GM04503 (cell line): ENCODE measurements at places on chromosomes 2 and 18.

DNA sequence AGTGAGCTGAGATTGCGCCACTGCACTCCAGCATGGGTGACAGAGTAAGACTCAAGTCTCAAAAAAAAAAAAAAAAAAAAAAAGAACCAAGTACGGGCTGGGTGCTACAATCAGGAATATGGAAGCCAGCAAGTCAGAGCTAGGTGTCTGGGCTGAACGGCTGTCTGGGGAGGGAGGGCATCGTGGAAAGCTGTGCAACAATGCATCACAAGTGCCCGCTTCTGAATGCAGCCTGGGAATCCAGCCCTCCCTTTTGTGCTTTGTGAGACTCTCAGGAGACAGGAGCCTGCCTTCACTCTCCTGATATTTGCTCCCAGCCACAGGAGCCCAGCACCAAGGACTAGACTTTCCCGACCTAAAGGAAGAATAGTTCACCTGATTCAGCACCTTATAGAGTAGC is 124.9 kb upstream of the SMAD2 start:
- DNase-seq = no peak

DNA sequence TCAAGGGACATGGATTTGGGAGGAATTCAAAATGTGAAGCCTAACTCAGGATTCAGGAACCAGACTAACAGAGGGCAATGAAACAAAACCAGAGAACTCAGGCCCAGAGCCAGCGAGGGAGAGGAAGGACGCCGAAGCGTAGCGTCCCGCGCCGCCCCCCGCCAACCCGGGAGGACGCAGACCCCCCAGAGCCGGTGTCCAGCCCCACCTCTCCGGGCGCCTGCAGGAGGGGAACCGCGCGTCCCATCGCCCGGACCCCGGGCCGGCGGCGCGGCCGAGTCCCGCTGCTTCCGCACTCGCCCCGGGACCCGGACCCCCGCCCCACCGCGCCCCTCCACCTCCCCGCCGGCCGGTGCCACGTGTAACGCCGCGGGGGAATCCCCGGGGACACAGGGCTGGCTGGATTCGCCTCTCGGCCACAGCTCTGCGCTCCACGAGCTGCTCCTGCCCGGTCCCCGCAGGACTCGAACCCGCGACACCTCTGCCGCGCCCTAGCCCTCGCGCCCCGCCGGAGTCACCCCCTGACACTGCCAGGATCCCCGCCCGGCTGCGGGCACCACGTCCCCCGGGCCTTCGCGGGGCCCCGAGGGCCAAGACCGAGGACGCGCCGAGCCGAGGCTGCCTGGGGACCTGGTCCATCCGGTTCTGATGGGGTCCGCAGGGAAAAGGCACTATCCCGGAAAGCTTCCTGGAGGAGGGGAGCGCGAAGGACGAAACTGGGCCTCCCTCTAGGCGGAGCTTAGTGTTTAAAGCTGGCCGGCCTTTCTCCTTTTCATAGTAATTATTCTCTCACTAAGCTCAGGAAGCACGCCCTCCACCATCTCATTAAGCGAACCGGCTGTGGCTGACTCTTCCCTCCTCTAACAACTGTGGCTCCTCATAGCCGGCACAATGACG is 40.4 kb upstream of the FAM124B start:
- no peak for DNase-seq

DNA sequence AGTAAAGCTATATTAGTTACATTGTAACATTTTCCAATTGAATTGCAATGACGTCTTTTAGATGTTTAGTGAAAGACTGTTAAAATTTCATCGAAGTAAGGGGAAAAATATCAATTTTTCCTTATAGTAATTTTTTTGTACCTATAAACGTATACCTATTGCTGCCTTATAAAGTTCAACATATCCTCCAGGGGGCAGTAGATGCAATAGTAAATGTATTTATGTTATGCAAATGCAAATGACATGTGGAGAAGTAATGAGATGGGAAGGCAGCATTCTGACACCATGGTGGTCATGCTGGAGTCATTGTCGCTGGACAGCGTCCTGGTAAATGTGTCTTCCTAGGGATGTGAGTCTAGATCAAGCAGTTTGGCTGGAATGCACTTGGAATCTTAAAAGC is 38.7 kb downstream of the MSTN start:
- DNase-seq = no peak

GRCh38 chr2:127695491-127696472 is 5.5 kb upstream of the SFT2D3 start:
- DNase-seq = no peak

- DNase-seq = no peak
Measured at GRCh38 chr2:119234021-119235019, 10.7 kb downstream of the STEAP3 start.
